GM12891 (cell line): ENCODE measurements at places on chromosomes 6 and 20.

DNA sequence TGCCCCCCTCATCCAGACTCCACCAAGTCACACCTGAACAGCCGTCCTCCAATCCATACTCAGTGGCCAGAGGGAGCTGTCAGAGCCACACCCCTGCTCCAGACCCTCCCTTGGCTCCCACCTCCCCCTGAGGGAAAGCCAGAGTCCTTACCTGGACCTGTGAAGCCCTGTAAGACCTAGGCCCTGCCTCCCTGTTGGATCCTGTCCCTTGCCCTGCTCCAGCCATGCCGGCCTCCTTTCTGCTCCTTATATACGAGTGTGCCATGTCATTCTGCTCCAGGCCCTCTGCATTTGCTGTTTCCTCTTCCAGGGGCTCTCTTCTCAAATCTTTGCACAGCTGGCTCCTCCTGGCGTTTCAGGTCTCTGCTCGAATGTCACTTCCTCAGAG, 100.3 kb upstream of the MYL9 start:
- no peak for DNase-seq

DNA sequence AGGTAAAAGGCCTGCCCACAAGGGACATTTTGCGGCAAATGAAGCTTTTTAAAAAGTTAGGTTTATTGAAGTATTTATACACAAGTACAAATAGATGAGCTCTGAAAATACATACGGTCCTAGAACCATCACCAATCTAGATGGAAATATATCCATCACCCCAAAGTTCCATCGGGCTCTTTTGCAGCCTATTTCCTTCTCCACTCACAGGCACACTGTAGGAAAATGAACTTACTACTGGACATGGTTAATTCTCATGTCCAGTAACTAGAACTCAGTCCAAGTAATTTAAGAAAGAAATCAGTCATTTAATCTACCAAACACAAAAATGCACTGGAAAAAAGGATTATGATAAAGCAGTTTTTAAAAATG, 6.2 kb downstream of the PCNA start:
- no peak for DNase-seq

DNA sequence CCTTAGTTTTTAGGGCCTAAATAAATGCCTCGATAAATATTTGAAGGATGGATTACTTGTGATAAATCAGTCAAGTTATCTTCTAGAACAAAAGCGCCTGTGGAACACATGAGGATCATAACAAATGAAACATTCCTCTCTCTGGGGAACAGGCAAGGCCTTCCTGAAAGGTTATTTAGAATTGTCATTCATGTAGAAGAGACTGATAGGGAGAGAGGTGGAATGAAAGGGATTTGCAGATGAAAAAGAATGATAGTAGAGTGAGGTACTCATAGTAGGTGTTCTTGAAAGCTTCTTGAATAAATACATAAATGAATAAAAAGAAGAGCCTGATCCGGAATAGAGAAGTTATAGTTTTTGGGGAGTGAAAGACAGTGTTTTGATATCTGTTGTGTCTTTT, 30.5 kb downstream of the TSPYL4 start:
- DNase-seq, result no peak

GRCh38 chr6:116156405-116157326, 30.7 kb upstream of the COL10A1 start:
- DNase-seq, result no peak
